Jurkat, Clone E6-1 (cell line): ENCODE measurements at places on chromosomes 7 and 10.

GRCh38 chr7:10022957-10023356, 950.7 kb upstream of the PHF14 start:
- no peak for DNase-seq

DNA sequence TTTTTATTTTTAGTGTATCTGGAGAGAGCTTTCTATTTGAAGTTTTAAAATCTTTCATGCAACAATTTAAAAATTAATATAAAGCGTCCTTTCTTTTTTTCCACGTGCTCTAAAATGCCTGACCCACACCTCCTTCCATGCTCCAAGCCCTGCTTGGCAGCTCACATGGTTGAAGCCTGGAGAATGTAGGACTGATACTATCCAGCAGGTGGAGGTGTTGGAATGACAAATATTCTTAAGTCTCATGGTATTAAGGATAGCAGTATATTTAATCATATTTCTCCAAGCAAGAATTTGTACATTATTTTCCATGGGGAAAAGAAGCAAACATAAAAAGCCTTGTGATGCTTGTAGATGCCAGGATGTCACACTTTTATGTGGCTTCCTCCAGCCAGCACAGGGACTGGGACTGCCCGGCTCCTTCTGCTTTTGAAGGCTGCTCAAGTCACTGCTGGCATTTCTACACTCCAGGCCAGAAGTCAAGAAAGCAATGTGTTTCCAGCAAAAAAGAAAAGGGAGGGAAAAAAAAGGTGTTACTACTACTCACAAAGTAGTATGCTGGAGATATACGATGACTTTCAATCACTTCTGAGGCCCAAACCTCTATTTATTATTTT, 49.7 kb downstream of the BZW2 start:
- peak; percentile 26 for DNase-seq

- no peak for DNase-seq
Measured at GRCh38 chr10:80589726-80590373, 52.1 kb downstream of the SH2D4B start.

DNA sequence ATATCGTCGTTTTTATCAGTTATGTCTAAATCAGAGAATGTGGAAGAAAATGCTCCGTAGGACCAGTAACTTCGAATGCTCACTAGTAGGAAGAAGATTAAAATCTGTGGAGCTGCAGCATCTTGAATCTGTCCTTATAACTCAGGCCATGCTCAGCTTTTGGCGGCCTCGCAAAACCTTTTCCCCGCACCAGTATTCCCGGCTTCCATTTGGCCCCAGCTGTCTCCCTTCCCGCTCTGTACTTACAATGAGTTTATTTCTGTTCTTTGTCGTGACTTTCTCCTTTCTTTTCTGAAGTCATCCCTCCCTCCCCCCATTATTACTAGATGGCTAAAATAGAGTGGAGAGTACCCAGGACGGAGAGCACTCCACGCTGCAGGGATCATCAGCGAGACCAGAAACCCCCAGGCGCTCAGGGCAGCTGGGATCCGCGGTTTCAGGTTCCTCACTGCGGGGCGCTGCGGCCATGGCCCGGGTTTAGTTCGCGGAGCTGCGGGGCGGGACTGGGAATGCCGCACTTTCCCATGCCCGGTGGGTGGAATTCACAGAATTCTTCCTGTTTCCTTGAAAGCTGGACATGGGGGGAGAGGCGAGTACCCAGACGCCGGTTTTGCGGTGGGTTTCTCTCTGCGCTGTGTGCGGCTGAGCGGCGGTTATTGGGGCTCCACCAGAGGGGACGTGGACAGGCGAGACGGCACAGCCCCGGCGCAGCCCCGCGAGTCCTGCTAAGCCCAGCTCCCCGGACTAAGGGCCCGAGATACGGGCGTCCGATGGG, 183.5 kb downstream of the POM121L12 start:
- DNase-seq, result no peak

GRCh38 chr7:50651271-50651989, 86.2 kb upstream of the DDC start:
- no peak for DNase-seq

DNA sequence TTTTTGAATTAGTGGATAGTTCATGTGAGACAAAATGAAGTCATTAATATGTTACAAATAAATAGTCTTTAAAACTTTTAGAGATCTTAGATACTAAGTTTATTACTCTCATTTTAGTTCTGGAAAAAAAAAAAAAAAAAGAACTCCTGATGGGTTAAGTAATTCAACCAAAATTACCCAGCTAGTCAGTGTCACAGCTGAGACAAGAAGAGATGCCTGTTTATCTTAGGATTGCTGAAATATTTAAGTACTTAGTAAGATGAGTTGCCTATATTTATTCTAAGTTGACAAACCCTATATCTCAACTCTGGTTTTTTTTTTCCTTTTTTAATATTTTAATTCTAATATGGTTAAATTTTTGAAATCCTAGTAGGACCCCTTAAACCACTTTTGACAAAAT, 781.0 kb upstream of the LRRN3 start:
- DNase-seq, result no peak

- DNase-seq, result no peak
Measured at GRCh38 chr7:101998029-101998905, 180.8 kb downstream of the CUX1 start.

- no peak for DNase-seq
Measured at GRCh38 chr7:12719141-12719919, 31.9 kb downstream of the ARL4A start.

GRCh38 chr10:28624351-28624750, 53.0 kb upstream of the BAMBI start:
- no peak for DNase-seq

GRCh38 chr10:100024748-100025147, 15.0 kb upstream of the DNMBP start:
- no peak for DNase-seq

GRCh38 chr7:55065079-55065478, 46.3 kb downstream of the EGFR start:
- DNase-seq, result no peak

GRCh38 chr7:26599982-26600381, 264.4 kb downstream of the SKAP2 start:
- no peak for DNase-seq

- DNase-seq, result peak; percentile 11
Measured at GRCh38 chr7:140390466-140391190, 7.7 kb downstream of the SLC37A3 start.

DNA sequence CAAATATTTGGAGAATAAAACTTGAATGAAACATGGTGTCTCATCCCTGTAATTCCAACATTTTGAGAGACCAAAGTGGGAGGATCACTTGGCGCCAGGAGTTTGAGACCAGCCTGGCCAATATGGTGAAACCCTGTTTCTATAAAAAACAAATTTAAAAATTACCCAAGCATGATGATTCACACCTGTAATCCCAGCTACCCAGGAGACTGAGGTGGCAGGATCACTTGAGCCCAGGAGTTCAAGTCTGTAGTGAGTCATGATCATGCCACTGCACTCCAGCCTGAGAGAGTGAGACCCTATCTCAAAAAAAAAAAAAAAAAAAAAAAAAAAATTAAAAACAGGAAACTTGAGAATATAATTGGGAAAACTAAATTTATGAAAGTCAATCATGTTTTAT, 481.1 kb downstream of the SEMA3D start:
- DNase-seq, result no peak

DNA sequence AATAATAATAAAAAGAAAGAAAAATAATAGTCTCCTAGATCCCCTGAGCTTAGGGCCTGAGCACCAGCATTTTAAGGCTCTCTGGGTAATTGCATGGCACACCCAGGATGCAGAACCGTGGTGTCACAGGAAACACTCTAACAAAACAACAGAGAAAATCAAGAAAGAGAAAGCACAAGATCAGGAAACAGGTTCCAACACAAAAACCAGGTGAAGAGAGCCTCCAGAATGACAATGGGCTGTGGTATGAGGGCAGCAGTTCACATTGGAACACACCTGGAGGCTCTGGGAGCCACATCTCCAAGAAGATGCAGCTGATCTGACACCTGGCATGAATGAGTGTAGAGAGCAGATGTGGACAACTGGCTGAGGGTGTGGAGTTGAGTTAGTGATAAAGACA, 7.1 kb downstream of the MMRN2 start:
- peak; percentile 55 for DNase-seq

DNA sequence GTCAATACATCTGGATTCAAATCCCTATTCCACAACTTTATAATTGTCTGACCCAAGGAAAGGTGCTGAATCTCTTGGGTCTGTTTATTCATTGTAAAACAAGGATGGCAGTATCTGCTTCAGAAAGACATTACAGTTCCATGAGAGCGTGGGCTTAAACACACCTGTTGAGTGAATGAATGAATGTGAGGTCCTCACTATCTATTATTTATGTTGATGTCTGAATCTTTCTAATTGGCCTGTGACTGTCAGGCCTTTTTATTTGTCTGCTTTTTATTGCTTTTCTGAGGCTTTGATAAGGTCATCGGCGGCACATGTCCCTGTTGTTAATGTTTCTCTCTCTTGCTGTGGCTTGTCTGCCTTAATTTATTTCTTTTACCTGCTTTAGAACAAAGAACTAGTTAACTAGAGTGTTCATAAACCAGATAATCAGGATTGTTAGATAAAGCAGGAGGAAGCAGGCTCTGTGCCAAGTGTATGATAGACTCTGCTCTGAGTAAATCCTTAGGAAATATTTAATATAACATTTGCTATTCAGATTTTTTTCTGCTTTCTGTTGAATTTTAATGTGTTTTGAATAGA, 42.3 kb upstream of the CYCS start:
- DNase-seq, result no peak

DNA sequence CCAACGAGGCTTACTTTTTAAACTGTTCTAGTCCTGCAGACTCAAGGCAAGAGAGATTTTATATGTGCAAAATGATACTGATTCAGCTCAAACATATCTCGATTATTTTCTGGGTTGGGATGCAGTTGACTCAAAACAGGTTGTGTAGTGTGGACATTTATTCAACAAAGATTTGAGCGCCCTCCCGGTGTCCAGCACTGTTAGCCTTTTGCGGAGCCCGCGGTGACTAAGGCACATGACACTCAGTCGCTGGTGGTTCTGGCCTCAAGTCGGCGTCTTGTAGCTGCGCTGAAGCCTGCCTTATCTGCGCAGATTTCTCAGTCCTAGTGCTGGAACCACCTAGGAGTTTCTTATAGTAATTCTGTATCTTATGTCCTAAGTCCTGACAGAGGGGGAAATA, 938 bp upstream of the CADPS2 start:
- DNase-seq, result no peak

DNA sequence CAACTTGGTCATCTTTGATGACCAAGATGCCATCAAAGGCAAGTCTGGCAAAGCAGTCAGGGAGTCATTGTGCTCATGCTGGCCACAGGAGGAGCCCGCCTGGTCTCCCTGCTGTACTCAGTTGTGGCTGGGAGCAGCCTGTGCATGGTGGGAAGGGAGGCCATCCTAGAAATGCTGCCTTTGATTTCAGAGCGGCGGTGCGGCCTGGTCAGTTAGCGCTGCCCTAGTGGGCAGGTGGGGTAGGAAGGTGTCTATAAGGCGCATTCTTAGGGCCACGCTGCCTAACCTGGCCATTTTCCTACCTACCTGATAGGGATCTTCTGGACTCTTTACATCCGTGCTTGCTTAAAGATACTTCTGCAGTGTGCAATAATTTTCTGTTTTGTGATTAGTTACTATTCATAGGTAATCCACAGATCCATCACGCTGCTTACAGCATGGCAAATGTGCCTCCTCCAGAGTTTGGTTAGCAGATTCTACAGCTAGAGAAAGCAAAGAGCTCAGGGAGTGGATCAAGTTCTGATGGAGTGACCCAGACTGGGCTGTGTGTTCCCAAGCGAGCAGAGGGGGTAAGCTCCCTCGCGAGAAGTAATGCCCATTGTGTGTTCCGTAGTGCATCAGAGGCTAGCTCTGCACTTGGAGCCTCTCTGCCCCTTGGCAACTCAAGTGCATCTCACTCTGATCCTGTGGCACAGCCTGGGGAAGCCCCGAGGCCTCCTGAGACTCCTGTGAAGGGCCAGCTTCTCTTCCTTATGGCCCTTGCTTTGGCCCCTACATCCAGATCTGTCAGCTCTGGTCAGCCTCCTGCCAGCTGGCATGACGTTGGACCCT, 970.1 kb upstream of the ZNF722 start:
- no peak for DNase-seq

GRCh38 chr10:11757454-11757820, 15.3 kb downstream of the ECHDC3 start:
- no peak for DNase-seq

GRCh38 chr7:46969303-46970130, 612.4 kb downstream of the TNS3 start:
- DNase-seq, result no peak

GRCh38 chr10:5723692-5724091, 39.1 kb downstream of the TASOR2 start:
- no peak for DNase-seq

DNA sequence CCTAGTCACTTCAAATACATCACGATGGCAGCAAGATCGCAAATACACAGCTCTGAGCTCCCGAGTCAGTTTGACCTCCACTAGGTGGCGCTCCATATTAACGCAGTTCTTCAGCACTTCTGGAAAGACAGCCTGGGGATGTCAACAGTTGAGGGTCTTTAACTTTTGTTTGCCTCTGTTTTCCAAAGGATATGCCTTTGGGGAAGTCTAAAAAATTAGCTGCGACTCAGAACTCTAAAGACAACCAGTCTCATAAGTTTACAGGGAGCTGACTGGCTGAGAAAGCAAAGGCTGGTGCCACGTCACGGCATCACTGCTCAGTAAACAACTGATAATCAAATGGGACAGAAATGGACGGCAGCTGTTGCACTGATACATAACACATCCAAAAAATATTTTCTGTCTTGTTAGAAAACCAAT, 458.8 kb downstream of the SORCS1 start:
- peak; percentile 52 for DNase-seq

DNA sequence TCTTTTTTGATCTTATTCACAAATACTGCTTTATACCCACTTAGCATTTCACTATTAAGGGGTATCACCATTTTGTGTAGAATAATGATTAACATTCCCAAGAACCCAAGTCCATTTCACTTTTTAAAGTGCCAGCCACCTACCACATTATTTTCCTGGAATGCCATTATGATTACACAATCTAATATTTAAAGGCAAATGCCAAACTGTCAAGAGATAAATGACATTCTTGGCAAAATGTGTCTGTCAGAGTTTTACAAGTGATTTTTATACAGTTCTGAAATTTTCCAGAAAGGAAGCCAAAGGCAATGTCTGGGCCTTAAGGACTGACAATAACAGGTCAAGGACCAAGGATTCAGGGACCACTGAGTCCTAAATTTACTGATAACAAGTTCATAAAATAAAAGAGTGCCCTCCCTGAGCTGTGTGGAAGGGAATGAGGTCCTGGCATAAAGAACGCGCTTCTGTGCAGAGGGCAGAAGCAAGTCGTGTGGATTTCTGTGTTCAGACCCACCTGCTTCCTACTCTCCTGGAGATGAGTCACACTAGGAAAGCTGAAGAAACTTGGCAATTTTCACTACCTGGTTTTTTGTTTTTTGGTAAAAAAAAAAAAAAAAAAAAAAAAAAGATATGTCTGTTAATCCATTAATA, 66.5 kb downstream of the UBE2H start:
- no peak for DNase-seq

GRCh38 chr10:106959521-106959920, 205.0 kb downstream of the SORCS1 start:
- no peak for DNase-seq

GRCh38 chr10:4698075-4698474, 127.9 kb upstream of the AKR1E2 start:
- no peak for DNase-seq

GRCh38 chr7:26657206-26657641, 207.2 kb downstream of the SKAP2 start:
- no peak for DNase-seq
